Right lung (tissue), 10 donors: ENCODE measurements at places on chromosomes 2 and 18. TPM values are rescaled to one million over a fixed set of nuclear protein-coding genes. Genes with fewer than 3 reads are reported as not detected.
A peak's percentile ranks its signal among the peaks of the same experiment; 100 is the strongest.

- no peak for DNase-seq
Measured at GRCh38 chr2:50065835-50066234, 911.5 kb upstream of the FSHR start.

GRCh38 chr18:10926621-10927161 lies 222.7 kb downstream of the PIEZO2 start:
- DNase-seq: no peak

DNA sequence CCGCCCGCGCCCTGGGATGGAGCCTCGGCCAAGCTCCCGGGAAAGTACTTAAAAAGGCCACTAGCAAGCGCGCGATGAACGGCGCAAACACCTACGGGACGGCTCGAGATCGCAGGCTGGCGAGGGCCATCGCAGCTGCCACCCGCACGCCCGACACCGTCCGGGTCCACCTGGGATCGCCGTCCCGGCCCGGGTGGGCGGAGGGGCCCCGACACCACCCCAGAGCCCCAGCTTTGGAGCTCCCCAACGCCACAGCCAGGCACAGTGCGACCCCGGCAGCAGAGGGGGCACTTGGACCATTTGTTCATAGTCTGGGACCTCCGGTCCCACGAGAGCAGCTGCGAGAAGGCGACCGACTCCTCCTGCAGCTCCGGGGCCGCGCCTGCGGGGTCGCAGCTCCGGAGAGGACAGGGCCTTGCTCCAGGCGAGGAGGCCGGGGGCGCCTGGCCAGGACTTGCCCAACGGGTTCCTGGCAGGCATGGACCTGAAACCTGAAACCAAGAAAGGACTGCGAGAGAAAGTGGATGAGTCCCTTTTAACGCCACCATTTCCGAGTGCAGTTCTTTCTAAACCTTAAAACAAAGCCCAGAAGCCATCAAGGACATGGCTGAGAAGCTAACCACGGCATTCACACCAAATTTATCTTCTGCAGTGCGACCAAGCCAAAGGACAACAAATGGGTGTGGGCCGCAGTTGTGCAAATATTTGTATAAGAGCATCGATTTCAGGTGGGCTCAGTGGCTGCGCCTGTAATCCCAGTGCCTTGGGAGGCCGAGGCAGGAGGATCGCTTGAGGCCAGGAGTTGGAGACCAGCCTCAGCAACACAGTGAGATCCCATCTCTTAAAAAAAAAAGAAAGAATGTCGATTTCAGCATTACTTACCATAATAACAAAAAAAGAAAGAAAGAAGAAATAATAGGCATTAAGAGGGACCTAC lies 54.0 kb upstream of the IMP4 start:
- DNase-seq: no peak

DNA sequence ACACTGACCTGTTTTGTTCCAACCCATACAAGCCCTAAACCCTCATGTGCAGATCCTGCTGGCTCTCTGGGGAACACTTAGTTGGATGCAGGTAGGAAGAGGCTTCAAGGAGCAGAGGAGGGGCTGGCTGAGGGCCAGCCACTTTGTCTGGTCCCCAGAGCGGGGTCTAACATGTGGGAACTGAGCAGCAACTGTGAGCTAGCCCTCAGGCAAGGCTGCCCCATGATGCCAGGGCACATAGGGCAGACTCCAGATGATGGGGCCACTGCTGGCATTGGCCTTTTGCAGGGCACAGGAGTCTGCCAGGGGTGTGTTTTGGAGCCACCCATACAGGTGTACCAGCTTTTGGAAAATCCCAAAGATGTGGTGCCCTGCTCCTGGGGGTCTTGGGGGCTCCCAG lies 67.7 kb downstream of the HPCAL1 start:
- DNase-seq: no peak

GRCh38 chr2:145067549-145068030 lies 547.7 kb upstream of the ZEB2 start:
- DNase-seq: no peak

GRCh38 chr2:150465703-150466569 lies 21.5 kb downstream of the RND3 start:
- DNase-seq: no peak

GRCh38 chr2:96913398-96914202 lies 43.7 kb upstream of the SEMA4C start:
- no peak for DNase-seq

- DNase-seq: no peak
Measured at GRCh38 chr2:184685999-184686841, 87.9 kb downstream of the ZNF804A start.

- peak; percentile 63 for DNase-seq
Measured at GRCh38 chr2:189178726-189179569, 613 bp downstream of the COL5A2 start.

Gene TUBB8B
- polyA plus RNA-seq: 1.2 TPM

Gene SRD5A2
- polyA plus RNA-seq: 0.73 TPM
